ENCODE measurements at places on chromosomes 7 and 10.
A peak's percentile ranks its signal among the peaks of the same experiment; 100 is the strongest.

- DNase-seq = no peak
These were observed 303.6 kb downstream of the DGKB start for GRCh38 chr7:14598978-14599377.

DNA sequence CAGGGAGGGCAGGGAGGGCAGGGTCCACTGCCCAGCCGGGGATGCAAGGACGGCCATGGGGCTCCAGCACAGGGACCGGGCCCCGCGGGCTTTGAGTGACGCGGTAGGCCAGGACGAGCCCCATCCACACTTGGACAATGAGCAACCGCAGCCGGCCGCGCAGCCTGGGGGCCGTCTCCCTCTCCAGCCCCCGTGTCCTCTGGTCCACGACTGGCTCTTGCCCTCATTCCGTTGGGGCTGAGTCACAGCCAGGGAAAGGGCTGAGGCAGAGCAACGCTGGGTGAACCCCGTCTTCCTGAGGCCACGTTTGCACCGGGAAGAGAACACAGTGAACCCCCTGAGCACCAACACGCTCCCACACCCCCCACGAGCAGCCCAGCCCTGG, 23.7 kb downstream of the SHH start:
- no peak for DNase-seq

- DNase-seq = no peak
These were observed 58.9 kb downstream of the CALML3 start for GRCh38 chr10:5583525-5584175.

DNA sequence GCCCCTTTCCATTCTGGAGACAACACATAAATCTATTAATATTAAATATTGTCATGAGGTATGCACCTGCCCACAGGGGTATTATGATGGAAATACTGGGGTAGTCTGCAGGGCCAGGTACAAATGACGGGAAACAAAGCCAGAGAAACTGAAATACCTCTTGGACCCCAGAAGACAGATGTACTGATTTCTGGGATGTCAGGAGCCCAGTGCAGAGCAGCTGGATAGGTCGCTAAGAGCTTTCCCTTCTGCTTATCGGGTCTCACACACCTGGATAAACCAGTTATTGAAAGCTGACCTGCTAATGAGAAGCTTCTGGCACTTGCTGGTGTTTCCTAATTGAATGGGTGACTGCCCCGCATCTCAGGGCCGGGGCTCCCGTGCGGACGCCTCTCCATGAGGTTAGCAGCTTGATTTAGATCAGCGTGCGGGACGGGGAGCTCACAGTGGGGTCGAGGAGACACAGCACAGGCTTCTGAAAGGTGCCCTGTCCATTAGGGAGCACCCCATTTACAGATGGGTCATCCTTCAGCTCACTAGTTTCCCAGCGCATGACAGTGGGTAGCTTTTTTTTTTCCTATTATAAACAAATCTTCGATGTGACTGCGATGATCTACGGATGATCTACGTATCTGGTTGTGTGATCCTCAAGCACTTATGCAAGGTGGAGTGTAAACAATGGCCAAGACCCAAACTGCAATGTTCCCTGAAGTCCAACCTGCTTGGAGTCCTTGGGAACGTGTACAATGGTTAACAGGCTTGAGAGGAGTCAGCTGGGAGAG, 1.5 kb upstream of the INSIG1 start:
- no peak for DNase-seq

DNA sequence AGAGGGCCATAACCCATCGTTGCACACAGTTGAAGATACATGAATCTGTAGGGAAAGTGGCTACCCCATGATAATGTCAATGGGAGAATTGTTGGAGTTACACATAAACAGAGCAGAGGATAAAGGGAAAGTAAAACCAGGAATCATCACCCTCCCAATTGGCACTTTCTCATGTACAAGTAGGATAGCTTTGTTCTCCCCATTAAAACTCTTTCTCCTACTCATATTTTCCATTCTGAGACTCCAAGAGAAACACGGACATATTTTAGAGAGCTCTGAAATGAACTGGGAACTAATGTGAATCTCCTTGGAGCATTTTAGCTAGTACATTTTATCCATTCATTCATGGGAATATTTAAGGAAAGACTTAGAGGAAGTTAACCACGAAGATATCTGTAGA, 17.2 kb upstream of the LRRC17 start:
- DNase-seq = no peak

GRCh38 chr10:137031-137430, 1.8 kb downstream of the ZMYND11 start:
- DNase-seq = peak; percentile 44

DNA sequence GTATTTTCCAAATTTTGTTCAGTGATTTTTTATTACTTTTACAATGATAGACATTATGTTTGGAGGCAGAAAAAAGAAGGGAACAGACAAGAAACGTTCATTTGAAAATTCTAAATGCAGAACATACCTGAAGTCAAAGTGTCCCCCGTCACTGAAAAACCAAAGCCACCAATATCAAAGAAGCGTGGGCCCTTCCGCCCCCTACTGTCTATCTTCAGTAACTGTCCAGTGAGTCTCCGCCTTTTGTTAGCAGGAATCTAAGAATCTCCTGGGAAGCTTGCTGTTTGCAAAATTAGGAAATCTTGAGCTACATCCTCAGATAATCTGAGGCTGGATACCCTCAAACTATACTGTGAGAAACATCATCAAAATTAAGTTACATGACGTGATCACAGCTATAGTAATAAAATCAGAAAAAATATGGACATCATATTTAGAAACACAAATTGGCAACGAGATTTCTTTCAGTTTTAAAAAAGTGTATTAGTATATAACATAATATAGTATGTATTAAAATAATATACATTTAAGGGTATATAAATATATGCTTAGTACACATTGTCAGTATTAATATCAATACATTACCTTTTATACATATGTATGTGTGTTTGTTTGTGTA, 169.3 kb upstream of the AKR1E2 start:
- DNase-seq = no peak

DNA sequence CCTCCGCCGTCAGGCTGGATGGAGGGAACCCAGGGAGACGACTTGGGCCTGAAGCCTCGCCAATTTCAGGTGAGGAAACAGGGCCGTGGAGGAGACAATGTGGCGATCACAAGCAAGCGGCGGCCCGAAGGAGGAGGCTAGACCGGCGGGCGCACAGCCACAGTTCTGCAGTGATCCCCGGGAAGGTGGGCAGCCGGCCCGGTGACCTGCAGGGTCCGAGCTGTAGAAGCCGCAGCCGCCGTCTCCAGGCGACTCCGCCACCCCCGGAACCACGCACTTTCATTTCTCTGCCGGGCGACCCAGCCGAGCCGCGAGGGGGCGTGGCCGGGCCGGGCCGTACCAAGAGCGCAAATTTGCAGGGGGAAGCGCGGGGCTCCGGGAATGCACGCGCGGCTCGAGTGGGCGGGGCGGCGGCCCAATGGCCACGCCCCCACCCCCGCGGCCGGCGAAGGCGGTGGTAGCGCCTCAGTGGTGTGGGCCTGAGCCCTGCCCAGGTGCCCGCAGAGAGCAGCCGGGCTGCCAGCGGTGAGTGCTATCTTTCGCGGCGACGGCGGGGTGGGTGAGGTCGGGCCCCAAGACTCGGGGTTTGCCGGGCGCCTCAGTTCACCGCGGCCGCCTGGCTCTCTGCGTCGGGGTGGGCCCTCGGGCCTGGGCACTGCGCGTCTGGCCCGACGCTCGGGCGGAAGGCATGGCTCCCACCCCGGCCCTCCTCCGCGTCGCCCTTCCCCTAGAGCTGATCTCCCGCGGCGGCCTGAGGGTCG, at the start of gene POR:
Gene POR (plus strand): TSS at position 501 of the 761 bp plus-strand sequence. CDS start 38,847 bp downstream, outside the sequence.
- DNase-seq = no peak

- no peak for DNase-seq
These were observed 274.2 kb downstream of the BAMBI start for GRCh38 chr10:28951484-28951883.

DNA sequence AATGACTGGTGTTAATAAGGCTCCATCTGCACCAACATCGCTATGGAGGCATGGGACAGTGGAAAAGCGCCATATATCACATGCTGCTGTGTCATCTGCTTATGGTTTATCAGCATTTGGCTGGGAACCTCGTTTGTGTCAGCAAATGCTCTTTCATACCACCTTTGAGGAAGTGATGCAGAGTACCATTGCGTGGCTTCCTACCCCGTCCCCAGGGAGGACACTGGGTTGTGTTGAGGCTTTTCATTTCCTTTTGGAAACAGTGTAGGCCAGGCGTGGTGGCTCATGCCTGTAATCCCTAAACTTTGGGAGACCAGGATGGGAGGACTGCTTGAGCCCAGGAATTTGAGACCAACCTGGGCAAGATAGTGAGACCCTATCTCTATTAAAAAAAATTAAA, 6.8 kb downstream of the TACR2 start:
- DNase-seq = no peak

GRCh38 chr10:650441-650851, 39.0 kb downstream of the DIP2C start:
- DNase-seq = no peak
